Adipose tissue (tissue), 3 donors: ENCODE measurements at places on chromosomes 5 and 9. TPM values are rescaled to one million over a fixed set of nuclear protein-coding genes. Genes with fewer than 3 reads are reported as not detected.

Gene HBEGF
- 40.2 TPM for polyA plus RNA-seq

Gene TLX3
- polyA plus RNA-seq, result not detected

Gene ACTBL2
- not detected for polyA plus RNA-seq

Gene SLC25A48
- 0.03 TPM for polyA plus RNA-seq

Gene APBA1
- 1.6 TPM for polyA plus RNA-seq
